Bronchial epithelial cell (primary cell): ENCODE measurements at places on chromosomes 5 and 9. TPM values are rescaled to one million over a fixed set of nuclear protein-coding genes. Genes with fewer than 3 reads are reported as not detected.

Gene GFI1B
- not detected in 2 replicates for total RNA-seq

Gene RAPGEF6
- total RNA-seq, result 14.2 and 31.1 TPM in 2 replicates

Gene ALDH7A1
- total RNA-seq, result 44.2 and 46.7 TPM in 2 replicates

Gene MCIDAS
- total RNA-seq, result under 0.01 and 0.13 TPM in 2 replicates

Gene RANBP17
- 6.8 and 10.6 TPM in 2 replicates for total RNA-seq

Gene ARID3C
- 0.26 TPM in 1 of 2 replicates, not detected in the other for total RNA-seq

Gene CPEB4
- total RNA-seq, result 27.9 and 38.3 TPM in 2 replicates

Gene GRXCR2
- total RNA-seq, result not detected in 2 replicates

Gene ANKRD18B
- total RNA-seq, result 5.8 and 6.0 TPM in 2 replicates

Gene DEPDC1B
- total RNA-seq, result 2.1 and 3.2 TPM in 2 replicates

Gene SPRY4
- 0.51 and 1.3 TPM in 2 replicates for total RNA-seq

Gene OR2S2
- not detected in 2 replicates for total RNA-seq

Gene MAP1B
- 5.8 and 9.7 TPM in 2 replicates for total RNA-seq
